ENCODE measurements at places on chromosomes 3 and 15. TPM values are rescaled to one million over a fixed set of nuclear protein-coding genes. Genes with fewer than 3 reads are reported as not detected.

- no peak overlapping the region for H3K27ac ChIP-seq
- H3K27me3 ChIP-seq = peaks cover 15% of the 10 kb centered on the region
- H3K36me3 ChIP-seq = no peaks in the 10 kb centered on the region
- no peak for DNase-seq
- H3K4me3 ChIP-seq = no peak overlapping the region
Measured at GRCh38 chr3:10910367-10910766, 82.2 kb upstream of the SLC6A1 start.

DNA sequence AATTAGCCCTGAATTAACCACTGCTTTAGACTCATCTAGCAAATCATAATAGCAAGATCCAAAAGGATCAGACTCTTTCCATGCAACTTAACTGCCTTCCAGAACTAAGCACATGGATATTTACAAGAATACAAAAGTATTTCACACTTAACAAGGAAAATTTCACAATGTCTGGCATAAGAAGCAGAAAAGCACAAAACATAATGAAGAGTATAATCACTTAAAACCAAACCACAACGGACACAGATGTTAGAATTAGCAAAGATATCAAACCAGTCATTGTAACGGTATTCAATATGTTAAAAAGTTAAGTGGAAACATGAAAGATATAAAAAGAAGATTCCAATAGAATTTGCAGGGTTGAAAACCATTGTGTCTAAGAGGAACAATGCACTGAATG is 51.5 kb upstream of the COL6A6 start:
- H3K4me3 ChIP-seq = no peak overlapping the region
- no peak for DNase-seq
- H3K27ac ChIP-seq = no peak overlapping the region
- no peaks in the 10 kb centered on the region for H3K27me3 ChIP-seq

DNA sequence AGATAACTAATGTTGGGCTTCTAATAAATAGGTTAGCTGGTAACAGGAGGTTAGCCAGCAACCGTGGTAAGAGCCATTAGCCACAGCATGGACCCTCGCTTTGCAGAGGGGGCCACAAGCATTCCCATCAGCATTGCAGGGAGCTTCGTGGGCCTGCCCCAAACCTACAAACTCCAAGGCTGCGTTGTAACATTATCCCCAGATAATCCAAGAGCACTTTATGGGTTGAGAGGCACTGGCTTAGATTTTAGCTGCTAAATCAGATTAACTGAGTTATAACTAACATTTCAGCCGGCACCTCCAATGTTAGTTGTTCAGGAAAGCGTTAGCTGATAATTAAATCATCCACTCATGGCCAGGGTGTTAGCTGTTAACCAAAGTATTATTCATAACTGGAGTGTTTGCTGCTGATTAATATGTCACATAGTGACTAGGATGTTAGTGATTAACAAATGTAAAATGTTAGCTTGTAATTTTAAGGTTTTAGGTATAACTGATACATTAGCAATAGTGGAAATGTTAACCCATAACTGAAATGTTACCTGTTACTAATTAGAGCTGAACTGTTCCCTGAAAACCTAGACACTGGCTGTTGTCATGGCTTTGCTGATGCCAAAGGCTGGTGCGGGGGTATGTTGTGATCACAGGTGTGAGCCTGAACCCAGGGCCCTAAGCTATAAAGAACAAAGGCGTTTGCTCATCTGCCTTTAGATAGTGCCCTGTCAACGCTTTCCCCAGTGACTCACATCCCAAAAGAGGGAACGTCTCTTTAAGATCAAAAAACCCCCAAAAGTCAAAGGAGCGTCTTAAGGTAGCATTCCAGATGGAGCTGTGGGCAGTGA is 56.2 kb downstream of the SLC6A6 start:
- DNase-seq = no peak
- H3K4me3 ChIP-seq = no peak overlapping the region
- H3K36me3 ChIP-seq = peaks cover 21% of the 10 kb centered on the region

Gene P3H2
- polyA plus RNA-seq = not detected

Gene ZBED2
- 0.89 TPM for polyA plus RNA-seq
